Colonic mucosa (tissue), 4 donors: ENCODE measurements at places on chromosomes 4 and X.

DNA sequence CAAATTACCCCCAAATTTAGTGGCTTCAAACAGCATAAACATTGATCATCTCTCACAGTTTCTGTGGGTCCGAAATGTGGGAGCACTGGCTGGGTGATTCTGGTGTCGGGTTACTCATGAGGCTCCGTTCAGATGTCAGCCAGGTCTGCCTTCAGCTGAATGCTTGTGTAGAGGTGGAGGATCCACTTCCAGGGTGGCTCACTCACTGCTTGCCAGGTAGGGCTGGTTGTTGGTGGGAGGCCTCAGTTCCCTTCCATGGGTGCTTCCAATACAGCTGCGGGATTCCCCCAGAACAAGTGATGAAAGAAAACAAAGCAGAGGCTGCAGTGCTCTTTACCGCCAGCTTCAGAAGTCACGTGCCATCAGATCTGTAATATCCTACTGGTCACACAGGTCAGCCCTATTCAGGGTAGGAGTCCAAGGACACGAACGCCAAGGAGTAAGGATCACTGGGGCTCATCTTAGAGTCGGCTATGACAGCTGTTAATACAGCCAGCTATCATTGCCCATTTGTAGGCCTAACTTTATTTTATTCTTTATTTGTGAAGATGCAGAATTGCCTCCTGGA lies 1.1 kb upstream of the SMIM43 start:
- DNase-seq: no peak

GRCh38 chr4:71026086-71026485 lies 32.6 kb downstream of the DCK start:
- DNase-seq: no peak

DNA sequence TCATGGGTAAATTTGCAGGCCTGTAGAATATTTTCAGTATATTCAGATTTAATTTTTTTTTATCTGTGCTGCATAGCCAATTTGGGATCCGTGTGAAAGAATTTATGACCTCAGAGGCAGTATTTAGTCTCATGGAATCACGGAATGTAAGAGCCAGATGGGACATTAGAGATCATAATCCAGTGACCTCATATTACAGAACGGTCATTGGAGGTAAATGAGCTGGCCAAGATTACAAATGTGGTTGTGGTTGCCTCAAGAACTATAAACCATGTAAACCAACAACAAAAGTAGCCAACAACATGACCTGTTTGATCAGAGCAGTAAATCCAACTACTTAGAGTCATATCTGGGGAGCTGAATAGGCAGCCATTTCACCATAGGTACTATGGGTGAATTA lies 71.6 kb downstream of the AMOT start:
- DNase-seq: no peak

DNA sequence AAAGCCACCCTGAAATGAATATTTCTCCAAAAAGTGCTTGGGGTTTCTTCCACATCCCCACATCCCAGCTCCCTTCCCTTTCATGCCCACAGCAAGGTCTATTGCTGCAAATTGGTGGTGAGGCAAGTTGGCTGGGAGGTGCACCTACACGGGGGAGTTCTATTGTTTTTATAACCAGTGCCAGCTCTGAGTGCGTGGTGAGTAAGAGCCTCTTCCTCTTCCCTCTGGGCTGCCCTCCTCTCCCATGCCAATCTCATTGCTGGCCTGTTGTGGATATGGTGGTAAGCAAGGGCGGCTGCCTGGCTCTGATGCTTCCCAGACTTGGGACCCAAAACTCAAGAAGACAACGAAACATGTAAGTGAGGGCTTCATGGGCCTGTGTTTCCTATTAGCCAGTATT lies 204.3 kb downstream of the SHROOM3 start:
- DNase-seq: no peak

GRCh38 chr4:54647070-54647469 lies 10.7 kb upstream of the KIT start:
- DNase-seq: no peak

DNA sequence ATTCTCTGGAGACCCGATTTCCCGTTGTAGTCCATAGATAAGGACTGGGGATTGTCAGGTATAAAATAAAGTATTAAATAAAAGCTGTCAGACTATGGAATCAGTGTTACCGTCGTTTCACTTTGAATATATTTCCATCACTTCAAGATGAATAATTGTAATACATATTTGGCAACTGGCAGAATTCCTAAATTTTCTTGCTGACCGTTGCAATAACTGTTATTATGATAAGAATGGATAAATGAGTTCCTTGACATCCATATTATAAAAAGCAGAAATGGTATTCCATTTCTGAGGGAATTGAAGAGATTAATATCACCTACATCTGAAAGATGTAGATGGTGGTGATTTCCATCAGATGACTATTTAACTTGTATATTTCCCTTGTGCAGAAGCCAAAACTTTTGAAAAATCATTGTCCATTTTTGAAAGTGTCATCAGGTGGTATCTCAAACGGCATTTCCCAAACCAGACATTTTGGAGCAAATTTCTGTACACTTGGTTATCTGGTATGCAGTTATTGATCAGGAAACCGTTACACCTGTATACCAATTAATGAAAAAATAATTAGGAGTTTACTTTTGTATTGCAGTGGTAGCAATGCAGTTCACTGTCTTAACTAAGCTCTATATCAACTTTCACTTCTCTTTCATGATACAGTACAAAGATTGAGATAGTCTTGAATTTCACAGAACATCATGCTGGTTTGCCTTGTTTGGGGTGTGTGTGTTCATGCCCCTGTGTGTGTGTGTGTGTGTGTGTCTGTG lies 878.5 kb downstream of the PCDH18 start:
- no peak for DNase-seq

DNA sequence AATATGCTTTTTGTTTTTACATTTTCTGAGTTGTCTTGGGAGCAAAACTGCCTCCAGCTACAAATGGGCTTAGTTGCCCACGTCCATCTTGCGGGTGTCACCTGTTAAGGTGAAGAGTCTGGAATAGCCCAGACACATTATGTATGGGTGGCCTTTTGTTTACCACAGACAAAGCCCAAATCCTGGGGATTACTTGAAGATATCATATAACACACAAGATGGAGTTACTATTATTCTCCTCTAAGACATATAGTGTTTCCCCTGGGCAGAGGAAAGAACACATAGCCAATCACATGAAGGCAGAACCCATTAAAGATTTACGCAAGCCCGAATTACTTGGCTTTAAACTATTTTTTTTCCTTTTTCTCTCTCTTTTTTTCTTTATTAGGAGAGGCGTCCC lies 625.6 kb upstream of the FAM241A start:
- no peak for DNase-seq

DNA sequence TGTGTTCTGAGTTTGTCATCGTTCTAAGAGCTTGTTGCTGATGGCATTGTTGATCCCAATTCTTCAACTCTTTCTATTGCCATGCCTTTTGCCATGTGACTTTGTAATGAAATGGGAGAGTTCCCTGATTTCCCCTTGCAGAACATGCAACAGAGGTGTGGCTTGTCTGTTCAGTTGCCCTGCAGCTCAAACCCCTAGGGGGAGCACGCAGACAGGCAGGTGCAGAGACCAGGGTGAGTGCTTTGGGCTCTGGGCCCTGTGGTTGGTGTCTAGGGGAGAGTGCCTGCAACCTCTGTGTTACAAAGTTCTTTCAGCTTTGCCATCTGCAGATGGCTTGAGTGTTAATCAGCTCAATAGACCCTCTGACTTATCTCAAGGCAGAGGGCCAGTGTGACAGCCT lies 332.7 kb downstream of the MID1IP1 start:
- no peak for DNase-seq

DNA sequence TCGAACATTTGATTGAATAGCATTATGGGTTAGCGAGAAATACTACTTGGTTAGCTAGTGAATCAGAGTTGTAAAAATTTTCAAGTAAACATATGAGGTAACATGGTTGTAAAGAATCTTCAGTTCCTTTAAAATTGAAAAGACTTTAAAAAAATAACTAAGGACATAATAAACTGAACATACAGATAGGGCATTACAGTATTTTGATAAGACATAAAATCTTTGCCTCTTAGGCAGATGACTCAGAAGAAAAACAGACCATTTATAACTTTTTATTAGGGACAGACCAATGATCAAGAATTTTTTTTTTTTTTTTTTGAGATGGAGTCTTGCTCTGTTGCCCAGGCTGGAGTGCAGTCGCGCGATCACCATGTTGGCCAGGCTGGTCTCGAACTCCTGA lies 43.1 kb downstream of the PNMA5 start:
- DNase-seq: no peak

DNA sequence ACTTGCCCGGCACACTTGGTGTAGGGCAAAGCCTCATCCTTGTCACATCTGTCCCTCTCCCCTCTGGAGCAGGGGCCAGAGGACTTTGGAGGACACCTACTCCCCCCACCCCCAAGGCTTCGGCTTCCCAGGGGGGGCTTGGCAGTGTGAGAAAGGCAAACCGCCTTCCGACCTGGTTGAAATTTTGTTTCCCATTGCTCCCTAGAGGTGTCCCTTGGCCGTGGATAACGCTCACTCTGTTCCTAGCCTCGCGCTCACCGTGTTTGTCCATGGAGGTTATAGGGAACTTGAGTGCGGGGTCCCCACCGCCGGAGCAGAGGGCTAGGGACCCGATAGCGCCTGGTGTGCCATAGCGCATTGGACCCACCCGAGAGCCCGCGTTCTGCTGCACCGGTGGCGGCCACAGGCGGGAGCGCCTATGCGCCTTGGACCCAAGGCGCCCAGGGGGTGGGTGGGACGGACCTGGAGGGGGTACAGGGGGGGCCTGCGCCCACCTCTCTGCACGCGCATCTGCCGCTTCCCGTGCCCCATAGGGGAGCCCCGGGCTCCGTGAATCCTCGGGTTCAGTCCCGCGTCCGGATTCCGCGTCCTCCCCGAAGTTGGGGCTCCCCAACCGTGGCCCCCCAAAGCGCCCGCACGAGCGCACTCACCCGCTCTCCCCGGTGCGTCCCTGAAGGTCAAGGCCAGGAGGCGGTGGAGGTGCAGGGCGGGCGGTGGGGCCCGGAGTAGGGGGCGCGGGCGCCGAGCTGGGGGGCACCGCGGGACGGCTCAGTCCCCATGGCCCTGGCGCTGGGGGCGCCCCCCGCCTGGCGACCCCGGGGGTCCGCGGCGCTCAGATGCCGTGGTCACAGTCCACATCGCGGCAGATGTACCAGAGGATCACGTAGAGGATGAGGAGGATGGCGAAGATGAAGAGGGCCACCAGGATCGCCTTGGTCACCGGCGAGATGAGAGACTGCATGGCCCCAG lies 82.7 kb upstream of the DHRSX start:
- no peak for DNase-seq

DNA sequence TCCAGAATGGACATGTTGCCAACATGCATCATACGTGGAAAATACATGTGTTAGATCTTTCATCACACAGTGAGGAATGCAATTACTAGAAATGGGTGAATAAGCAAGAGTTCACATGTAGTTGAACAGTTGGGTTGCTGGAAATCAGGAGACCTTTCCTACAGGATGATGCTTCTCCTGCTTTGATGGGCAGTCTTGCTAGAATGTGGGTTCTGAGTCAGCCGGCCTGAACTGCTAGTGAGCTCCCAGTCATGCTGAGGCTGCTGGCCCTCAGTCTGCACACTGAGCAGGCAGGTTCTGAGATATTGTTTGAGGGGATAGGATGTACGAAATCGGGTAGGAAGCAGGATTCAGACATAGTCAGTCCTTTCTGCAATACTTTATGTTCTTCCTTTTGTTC lies 20.2 kb downstream of the MSL3 start:
- DNase-seq: no peak

DNA sequence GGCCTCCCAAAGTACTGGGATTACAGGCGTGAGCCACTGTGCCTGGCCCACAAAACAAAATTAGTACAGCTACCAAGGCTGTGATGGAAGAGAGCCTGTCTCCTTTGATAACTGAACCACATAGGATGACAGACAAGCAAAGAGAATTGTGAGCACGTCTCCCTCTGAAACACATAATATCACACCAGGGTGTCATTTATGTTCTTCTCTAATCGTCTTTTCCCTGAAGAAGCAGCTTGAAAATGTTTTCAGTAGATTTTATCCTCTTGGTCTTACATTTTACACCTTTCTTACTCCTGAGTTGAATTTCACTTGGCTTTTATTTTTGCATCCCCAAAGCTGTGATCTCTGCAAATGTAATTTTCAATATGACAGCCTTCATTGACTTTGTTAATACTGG lies 67.8 kb downstream of the TENM3 start:
- no peak for DNase-seq
